ENCODE measurements at places on chromosomes 2 and 18.

DNA sequence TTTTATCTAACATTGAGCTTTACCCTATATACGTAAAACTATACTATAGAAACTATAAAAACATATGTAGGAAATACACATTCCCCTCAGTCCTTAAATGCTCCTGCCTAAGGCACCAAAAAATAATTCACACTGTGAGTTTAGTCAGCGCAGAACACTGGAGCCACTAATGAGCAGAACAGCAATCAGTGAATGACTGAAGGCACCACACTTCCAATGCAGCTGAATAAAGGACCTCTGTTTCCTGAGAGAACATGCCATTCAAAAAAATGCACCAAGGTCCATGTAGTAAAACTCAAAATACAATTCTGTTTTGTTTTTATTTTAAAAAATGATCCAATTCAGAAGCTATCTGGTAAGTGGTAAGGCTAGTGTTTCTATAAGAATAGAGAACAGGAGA is 1280.6 kb upstream of the NRXN1 start:
- no peak for DNase-seq

GRCh38 chr2:48448274-48449061 is 81.5 kb upstream of the STON1 start:
- peak; percentile 82 for DNase-seq

- no peak for DNase-seq
Measured at GRCh38 chr2:184067502-184067901, 530.8 kb upstream of the ZNF804A start.

GRCh38 chr2:220756653-220757052 is 815.5 kb downstream of the EPHA4 start:
- DNase-seq, result no peak

DNA sequence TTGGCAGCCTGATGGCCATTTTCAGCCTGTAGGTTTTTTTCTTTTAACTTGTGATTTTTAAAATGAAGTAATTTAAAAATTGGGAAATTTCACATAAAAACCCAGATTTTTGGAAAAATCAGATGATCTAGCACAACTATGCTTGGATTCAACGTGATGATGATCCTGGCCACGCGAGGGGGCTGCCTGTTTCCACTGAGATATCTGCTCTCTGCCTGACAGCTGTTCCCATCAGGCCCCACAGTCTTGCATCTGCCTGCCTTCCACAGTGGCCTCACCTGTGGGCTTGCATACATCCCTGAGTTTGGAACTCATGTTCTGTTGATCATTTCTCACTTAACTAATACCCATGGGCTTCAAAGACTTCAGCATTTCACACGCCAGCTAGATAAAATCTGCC is 92.1 kb upstream of the FZD5 start:
- DNase-seq, result no peak
